ENCODE measurements at places on chromosomes 12 and 14.

DNA sequence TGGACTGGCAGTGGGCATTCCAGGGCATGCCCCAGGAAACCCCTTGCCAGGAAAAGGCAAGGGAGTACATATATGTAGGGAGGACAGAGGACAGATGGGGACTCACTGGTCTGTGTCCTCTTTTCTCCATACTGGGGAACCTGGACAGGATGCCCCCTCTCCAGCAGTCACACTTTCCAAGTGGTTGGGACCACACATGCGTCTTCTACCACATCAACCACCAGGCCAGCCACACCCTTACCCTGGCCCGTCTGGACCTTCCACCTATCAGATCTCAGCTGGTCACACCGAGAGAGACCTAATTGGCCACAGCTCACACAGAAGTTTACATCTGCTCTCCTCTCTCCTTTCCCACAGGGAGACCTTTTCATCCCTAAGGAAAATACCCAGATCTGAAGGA lies 8.3 kb downstream of the ANKRD33 start:
- DNase-seq = no peak

DNA sequence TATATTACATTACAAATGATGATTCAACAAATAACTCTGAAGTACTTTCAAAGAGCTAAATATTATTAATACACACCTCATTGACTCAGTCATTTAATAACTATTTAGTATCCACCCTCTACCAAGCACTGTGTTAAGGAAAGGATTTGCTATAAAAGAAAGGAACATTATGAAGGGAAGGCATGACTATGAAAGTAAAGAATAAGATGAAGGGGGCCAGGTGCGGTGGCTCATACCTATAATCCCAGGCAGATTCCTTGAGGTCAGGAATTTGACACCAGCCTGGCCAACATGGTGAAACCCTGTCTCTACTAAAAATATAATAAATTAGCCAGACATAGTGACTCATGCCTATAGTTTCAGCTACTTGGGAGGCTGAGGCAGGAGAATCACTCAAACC lies 107.9 kb downstream of the PLCZ1 start:
- DNase-seq = no peak

- no peak for DNase-seq
These were observed 4.7 kb upstream of the RHOF start for GRCh38 chr12:121797937-121798786.

DNA sequence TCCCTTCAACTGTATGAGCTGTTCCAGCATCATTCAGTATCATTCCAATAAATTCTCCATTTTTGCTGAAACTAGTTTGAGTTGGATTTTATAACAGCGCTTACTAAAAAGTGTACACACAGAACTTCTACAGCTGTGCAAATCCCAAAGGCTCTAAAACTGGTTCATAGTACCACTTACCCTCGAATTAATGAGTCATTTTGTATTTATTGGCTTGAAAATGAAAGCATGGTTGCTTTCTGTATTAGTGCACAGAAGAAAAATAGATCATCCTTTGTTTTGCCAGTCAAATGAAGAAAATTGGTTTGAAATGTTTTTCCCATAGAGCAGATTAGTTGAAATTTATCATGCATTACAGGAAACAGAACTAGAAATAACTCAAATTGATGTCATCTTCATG lies 268.3 kb upstream of the CPNE8 start:
- DNase-seq = no peak

DNA sequence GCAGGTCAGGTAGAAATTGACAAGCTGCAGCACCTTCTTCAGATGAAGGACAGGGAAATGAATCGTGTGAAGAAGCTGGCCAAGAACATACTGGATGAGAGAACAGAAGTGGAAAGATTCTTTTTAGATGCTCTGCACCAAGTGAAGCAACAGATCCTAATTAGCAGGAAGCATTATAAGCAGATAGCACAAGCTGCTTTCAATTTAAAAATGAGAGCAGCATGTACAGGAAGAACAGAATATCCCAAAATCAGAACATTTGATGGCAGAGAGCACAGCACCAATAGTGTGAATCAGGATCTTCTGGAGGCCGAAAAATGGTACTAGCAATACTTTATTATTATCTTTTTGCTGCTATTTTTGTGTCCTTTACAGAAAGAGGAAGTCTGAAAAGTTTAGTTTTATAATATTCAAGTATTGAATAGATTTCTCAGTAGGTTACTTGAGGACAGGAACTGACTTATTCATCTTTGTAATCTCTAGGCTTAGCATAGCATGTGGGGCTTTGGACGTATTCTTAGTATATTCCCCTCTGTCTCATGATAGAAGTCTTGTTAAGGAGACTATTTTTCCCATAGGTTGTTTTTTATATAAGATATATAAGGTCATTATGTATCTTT lies 30.8 kb downstream of the BBOF1 start:
- DNase-seq = peak; percentile 50

DNA sequence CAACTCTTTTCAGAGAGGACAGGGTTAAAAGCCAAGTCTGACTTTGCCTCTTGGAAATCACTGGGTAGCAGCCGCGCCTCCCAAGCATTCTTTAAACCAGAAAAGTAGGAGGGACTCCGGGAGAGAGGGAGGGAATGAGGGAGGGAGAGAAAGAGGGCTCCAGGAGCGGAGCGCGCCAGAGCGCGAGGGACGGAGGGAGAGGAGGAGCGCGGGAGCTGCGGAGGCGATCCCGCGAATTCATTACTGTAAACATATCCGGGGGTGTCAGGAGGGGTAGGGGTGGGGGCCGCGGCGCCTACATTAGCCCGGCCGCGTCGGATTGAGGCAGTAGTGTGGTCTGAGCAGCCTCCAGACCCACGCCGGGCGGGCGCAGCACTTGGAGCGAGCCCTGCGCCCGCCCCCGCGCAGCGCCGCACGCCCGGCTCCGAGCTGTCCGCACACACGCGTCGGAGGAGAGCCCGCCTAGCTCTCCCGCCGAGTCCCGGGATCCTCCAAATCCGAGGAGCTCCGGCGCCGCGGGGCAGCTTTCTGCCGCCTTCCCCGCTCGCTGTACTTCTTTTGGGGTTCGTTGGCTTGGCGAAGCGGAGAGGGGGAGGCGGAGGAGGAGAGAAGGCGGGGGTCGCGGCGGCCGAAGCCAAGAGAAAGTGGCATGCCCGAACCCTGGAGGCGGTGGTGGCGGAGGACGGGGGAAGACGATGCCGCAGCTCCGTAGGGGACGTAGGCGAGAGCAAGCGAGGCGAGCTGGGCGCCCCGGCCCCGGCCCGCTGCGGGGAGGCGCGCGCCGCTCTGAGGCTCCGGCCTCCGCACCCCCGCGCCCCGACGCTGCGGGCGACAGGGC lies 3.3 kb downstream of the FLRT2 start:
- DNase-seq = no peak

DNA sequence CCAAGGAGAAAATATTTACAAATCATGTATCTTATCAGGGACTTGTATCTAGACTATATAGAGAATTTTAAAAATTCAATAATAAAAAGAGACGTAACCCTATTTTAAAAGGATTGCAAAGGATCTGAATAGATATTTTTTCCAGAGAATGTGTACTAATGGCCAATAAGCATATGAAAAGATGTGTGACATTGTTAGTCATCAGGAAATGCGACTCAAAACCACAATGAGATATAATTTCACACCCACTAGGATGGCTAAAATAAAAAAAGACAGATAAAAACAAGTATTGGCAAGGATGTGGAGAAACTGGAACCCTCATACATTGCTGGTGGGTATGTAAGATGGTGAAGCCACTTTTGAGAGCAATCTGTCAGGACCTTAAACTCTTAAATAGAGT lies 141.9 kb upstream of the BMP4 start:
- peak; percentile 1 for DNase-seq

GRCh38 chr12:44848703-44849085 lies 27.4 kb downstream of the NELL2 start:
- DNase-seq = no peak

GRCh38 chr12:121417847-121418246 lies 17.9 kb downstream of the RNF34 start:
- no peak for DNase-seq

DNA sequence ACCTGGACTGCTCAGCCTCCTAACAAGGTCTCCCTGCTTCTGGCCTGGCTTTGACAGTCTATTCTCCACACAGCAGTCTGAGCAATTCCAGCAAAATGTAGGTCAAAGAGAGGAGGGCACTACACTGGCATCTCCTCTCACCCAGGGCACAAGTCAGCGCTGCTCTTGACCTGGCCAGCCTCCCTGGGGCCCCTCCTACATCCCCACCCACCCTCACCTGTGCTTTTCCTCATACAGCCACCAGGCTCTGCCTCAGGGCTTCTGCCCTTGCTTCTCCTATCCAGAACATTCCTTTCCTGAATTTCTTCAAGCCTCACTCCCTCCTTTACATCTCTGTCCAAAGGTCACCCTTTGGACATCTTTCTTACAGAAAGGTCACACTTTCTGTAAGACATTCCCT lies 33.7 kb downstream of the GALNT4 start:
- DNase-seq = no peak

DNA sequence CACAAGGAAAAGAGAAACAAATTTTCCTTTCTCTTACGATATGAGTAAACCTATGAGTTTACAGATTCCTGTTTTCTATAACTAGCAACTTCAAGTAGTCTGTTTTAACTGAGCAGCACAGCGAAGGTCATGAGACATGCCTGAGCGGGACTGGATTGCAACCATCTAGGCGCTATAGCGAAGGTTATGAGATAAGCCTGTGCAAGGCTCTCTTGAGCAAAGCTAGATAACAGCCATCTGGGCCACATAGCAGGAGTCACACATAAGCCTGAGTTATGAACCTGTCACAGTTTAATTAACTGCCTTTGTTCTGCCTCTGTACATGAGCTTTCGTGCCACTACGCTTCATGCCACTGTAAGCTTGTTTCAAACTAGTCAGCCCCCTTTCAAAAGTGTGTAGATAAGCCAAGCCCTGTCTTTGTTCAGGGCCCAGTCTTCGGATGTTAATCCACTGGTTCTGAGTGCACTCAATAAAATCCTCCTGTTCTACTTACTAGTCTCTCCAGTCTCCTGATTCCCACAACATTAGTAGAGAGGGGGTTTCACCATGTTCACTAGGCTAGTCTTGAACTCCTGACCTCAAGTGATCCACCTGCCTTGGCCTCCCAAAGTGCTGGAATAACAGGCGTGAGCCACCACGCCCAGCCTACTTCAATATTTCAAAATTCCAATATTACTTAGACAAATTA lies 47.1 kb downstream of the SEC23A start:
- peak; percentile 26 for DNase-seq

DNA sequence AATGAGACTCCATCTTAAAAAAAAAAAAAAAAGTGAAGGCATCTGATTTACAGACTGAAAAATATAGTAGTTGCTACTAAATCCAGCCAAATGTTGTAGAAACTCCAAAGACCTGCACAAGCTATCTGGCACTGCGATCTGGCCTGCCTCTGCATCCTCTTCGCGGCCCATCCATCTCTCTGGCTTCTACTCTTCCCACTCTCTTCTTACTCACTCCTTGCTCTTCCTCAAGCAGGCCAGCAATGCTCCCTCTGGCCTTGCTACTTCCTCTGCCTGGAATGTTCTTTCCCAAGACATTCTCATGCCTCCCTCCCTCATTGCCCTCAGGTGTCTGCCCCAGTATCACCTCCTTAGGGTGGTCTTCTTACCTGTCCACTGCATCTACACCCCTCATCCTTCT lies 9.7 kb upstream of the CRY1 start:
- DNase-seq = no peak

DNA sequence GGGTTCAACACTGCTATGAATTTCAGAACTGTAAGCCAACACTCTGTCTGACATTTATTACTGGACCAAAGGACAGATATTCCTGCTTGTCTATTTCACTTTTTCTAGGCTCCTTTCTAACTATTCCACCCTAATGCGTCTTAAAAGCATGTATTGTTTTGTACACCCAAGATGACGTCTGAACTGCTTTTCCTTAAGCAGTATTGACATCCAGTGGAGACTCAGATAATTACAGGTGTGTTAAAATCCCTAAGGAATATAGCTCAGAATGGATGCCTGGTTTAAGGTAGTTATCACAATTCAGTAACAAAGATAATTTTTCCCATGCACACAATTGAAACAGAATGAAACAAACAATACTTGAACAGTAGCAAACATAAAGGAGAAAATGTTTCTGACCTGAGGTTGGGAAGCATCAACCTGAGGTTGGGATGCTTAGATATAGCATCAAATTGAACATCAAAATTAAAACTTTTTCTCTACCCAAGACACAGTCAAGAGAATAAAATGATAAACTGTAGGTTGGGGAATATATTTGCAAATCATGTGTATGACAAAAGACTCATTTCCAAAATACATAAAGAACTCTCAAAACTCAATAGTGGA lies 93.7 kb upstream of the PTPRR start:
- DNase-seq = peak; percentile 70

All from OCI-M1 (cell line).